ENCODE measurements at places on chromosomes 3 and 15.

- DNase-seq = no peak
These were observed 9.2 kb downstream of the CSRNP1 start for GRCh38 chr3:39144095-39144747.

GRCh38 chr3:23062582-23062981 is 140.5 kb upstream of the UBE2E2 start:
- DNase-seq = no peak

GRCh38 chr3:12182687-12183441 is 24.2 kb upstream of the TIMP4 start:
- no peak for DNase-seq

DNA sequence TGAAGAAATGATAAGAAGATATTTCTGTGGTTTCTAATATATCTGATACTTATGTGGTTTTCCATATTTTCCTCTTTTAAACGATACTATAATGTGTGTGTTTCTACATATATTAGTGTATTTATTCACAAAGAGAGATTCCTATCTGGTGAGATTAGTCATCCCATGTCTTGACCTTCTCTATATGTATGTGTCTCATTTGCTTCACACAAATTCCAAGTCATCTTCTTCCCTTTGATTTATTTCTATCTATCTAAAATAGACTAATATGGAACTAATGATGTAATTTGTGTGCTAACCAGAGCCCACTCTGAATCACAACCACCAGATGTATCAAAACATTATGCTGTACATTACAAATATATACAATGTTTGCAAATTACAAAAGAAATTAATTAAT is 154.7 kb upstream of the KCNMB2 start:
- no peak for DNase-seq

- DNase-seq = no peak
These were observed 871.8 kb upstream of the NR2F2 start for GRCh38 chr15:95458721-95459120.

GRCh38 chr15:29687204-29687815 is 135.0 kb downstream of the TJP1 start:
- DNase-seq = peak; percentile 69

DNA sequence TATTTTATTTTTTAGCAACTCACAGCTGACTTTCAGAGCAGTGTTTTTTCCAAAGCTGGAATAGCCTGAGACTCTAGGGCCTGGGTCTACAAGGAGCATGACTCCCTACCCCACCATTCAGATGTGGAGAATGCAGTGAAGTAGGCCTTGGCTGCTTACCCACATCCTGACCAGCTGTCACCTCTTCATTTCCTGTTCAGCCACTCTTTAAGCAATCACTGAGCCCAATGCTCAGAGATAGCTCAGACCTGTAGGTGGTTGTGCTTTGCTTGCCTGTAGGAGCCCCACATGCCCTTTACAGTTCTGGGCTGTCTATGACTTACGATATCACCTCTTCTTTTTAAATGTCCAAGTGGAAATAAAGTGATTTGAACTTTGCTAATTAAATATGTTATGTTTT is 148.1 kb downstream of the NEK11 start:
- no peak for DNase-seq

- DNase-seq = peak; percentile 43
These were observed 3.3 kb upstream of the DCP1A start for GRCh38 chr3:53350652-53351051.
